ENCODE measurements at places on chromosomes 3 and 15.
A peak's percentile ranks its signal among the peaks of the same experiment; 100 is the strongest.

GRCh38 chr3:40739971-40740370 is 215.2 kb downstream of the ZNF621 start:
- no peak for DNase-seq

- no peak for DNase-seq
These were observed 112.3 kb downstream of the RORA start for GRCh38 chr15:61116825-61117224.

GRCh38 chr15:63176302-63176701 is 13.1 kb upstream of the RAB8B start:
- DNase-seq: no peak

DNA sequence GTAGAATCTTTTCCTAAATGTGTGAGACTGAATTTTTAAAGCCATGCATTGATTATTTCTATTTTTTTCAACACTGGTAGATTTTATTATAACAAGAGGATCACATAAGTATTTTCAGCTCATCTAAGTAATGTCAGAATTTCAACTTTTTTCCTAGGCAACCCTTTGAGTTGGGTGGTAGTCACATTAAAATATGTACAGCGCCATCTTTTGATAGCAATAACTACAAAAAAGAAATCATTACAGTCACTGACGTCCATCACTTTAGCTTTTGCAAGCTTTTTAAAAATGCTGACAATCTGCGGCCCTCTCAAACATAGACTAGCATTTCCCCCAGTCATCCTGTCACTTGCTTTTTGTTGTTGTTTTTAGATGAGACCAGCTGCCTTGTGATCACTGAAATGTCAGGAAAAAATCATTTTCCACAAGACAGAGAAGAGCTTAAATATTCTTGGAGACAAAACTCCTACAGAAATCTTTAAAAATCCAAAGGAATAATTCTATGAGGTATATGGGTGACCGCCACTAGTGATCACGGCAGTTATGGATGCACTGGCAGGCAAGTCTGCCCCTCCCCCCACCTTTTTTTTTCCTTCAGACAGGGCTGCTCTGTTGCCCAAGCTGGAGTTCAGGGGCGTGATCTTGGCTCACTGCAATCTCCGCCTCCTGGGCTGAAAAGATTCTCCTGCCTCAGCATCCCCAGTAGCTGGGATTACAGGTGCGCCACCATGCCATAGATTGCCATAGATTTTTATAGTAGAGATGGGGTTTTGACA is 384.0 kb upstream of the KCNMB2 start:
- DNase-seq: no peak

GRCh38 chr15:74025436-74025835 is 30.9 kb downstream of the PML start:
- no peak for DNase-seq

GRCh38 chr3:128734523-128735189 is 8.7 kb downstream of the RAB7A start:
- no peak for DNase-seq

- DNase-seq: peak; percentile 30
These were observed 18.9 kb upstream of the TGM5 start for GRCh38 chr15:43285609-43286037.

- DNase-seq: no peak
These were observed 105.6 kb upstream of the BFSP2 start for GRCh38 chr3:133294253-133294652.

- DNase-seq: no peak
These were observed 6.1 kb downstream of the GRM2 start for GRCh38 chr3:51712963-51713362.

GRCh38 chr3:27089068-27089467 is 280.1 kb downstream of the NEK10 start:
- no peak for DNase-seq

DNA sequence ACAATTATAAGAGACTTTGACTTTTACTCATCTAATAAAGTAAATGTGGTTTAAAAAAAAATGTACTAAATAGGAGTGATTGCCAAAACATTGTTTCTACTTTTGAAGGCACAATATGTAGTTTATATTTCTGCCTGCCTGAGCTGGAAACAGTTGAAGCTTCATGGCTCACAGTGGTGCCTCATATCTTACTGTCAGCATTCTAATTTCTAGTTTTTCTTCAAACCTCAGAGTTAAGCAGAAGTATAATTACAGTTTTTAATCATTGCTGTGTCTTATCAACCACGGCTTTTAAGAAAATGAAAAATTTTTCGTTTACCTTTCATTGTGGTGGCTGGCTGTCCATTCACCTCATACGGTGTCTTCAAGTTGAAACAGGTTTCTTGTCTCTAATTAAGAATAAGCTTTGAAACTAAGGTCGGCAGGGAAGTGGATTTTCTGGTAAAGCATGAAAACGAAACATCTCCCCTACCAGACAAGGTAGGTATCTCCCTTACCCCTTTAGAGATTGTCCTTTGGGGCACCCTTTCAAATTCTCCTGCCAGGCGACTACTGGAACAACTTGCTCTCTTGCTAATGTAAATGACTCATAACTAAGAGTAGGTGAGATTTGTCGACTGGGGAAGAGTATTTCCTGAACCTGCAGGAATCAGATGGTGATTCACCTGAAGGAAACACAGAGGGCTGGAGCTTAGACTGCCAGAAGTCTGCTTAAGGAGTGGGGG is at the start of gene GPR87:
GPR87 (minus strand) TSS at position 554 of the 725 bp plus-strand sequence. CDS start 16,720 bp downstream, outside the sequence.
- no peak for DNase-seq

GRCh38 chr3:10015461-10015904 is 10.8 kb upstream of the FANCD2 start:
- no peak for DNase-seq

- no peak for DNase-seq
These were observed 4.4 kb downstream of the COX17 start for GRCh38 chr3:119672776-119673175.

- DNase-seq: no peak
These were observed 179.4 kb downstream of the SATB1 start for GRCh38 chr3:18245721-18246120.

GRCh38 chr15:75356517-75356916 is 9.7 kb downstream of the NEIL1 start:
- DNase-seq: no peak

GRCh38 chr3:73148206-73148605 is 86.7 kb downstream of the EBLN2 start:
- DNase-seq: no peak

- no peak for DNase-seq
These were observed 2.9 kb upstream of the TNK2 start for GRCh38 chr3:195911041-195911945.
